Effector CD4-positive, alpha-beta T cell (primary cell): ENCODE measurements at places on chromosomes 3 and 15.

DNA sequence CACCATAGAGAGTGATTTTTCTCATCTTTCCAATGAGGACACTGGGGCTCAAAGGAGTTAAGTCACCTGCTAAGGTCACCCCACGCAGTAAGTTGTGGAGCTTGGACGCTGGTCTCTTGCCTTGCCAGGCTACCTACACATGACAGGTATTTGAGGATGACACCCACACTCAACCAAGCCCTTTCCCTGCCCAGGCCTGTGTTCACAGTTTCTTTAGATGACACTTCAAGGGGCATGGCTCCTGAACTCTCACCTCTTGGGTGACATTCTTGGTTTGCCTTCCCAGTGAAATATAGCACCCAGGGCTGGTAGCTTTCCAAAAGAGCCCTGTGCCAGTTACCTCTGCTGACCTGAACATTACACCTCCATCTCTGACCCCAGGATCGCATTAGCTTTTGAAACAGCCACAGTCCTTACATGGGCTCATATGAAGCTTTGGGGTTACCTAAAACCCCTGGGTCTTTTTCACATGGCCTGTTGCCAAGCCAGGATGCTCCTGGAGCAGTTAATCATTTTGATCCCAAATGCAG lies 148.0 kb downstream of the RPLP1 start:
- DNase-seq, result no peak

DNA sequence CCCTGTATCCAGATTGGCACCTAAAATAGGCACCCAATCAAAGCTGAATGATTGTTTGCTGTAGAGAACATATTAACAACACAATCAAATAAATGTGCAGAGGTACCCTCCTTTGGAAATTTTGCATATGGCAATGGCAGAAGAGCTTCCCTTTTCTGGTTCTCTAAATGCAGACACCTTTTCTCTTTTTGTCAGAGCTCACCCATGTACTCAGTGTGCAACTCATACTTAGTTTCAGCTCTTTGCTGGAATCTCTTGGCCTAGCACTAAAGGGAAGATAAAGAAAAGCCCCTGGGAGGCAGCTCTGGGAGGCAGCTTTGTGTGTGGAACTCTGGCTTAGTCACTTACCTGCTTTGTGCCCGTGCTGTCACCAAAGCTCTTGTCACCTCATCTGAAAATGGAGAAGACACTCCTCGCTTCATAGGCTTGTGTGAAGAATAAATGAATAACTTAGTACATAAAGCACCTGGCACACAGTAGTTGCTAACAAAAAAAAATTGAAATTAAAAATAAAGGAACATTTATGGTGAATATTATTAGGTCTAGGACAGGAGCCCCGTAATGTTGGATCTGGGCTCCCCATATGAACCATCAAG lies 28.8 kb downstream of the ST6GAL1 start:
- no peak for DNase-seq

DNA sequence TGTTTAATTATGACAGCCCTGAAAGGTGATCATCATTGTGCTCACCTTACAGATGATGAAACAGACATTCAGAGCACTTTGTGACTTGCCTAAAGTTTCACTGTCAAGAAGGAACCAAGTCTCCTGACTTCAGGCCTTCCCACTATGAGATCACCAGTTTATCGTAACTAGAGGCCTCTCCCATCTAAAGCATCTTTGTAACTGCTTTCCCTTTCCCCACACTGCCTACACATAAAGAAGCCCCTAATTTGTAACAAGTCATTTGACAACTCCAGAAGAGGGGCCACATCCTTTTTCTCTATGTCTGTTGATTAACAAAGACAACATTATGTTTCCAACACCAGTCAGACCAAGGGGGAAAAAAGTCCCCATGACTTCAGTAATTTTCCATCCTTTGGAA lies 1.1 kb downstream of the KLHL6 start:
- DNase-seq, result no peak

DNA sequence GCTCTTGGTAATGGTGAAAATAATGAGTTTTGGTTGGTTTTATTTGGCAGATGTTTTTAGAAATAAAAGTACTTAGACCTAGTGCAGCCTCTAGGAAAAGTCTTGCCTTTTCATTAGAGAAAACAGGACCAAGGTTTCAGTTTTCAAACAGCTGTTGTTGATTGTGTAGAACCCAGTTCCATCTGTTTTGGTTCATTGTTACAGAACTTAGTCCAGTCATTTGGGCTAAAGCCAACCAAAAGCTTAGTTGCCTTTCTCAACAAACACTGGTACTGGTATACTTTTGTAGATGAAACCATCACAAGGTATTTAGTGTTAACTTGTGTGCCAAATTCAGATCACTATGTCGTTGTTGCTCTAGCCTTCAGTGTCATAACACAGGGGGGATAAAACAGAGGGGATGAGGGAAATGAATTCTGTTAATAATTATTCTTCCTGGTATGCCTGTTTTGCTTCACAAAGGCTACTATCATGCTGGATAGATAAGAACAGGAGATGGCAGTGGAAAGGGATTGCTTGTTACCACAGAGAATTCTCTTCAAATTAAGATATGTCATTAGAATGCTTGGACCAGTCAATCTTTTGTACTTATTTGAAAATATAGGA lies 12.6 kb upstream of the APH1B start:
- no peak for DNase-seq

DNA sequence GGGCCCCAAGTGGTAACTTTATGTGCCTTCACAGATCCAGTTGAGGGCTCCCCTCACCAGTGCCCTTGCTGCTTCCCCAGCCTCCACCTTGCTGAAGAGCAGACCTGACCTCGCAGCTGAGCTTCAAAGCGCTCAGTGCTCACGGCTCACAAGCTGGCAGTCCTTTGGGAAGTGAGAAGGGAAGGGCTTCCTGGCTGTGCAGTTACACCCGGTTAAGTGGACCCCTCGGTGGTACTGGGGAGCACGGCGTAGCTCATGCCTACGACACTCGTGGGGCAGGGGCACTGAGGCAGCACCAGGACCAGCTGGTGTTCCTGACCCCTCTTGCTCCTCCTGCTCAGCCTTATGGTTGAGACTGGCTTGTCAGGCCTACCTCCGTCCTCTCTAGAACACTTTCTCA lies 629.0 kb upstream of the TBL1XR1 start:
- no peak for DNase-seq

DNA sequence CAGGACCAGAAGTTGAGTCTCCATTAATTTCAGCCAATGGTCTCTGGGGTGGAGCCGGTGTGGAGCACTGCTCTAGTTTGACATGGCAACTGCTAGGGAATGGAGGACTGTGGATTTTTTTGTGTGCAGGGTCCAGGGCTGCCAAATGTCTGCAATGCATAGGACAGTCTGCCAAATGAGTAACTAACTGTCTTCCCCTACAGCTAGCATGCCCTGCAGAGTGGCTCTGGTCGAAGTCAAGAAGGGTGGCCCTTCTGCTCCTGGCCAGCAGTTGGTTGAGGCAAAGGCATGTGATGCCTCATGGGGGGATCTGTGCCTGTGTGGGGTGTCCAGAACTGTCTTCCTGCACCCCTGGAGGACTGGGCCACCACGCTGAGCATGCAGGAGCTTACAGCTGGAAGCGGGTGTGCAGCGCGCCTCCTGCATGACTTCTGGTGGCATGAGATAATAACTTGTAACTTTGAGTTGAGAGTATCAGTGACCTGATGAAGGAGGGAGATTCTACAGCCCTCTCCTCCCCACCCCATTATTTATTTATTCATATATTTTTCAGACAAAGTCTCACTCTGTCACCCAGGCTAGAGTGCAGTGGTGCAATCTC lies 4.6 kb downstream of the TPRA1 start:
- no peak for DNase-seq

GRCh38 chr15:28957606-28958498 lies 72.1 kb downstream of the APBA2 start:
- DNase-seq, result no peak

DNA sequence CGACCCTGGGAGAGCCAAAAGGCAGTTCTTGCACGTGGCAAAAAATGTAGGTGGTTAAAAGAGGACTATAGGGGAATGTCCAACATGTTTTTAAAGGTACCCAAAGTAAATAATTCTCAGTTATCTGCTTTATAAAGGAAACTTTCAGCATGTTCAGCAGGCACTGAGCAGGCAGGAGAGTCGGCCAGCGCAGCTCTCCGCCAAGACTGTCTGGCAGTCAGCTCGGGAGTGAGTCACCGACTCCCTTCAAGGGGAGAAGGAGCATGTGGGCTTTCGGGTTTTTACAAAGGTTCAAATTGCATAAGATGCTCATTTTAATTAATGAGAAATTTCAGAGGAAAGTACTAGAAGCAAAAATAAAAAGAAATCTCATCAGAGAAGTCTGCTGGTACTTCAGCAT lies 7.0 kb downstream of the GABRA5 start:
- DNase-seq, result no peak

GRCh38 chr3:56783644-56784447 lies 17.9 kb downstream of the ARHGEF3 start:
- DNase-seq, result peak; percentile 61

DNA sequence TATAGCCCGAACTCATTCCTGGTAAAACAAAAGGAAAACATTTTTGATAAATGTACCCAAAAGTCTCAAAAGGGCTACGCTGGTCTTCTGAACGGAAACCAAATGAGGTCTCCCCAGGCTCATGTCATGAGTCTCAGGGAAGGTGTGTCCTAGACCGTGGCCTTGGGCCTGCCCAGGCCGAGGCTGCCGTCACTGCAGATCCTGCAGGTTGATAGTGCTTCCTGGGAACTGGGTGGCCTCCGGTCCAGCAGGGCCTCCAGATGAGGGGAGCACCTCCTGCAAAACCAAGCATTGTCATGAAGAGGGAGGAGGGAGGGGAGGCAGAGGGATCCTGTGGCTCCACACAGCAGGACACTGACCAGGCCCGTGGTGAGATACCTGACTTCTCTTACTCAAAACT lies 37.5 kb downstream of the ZXDC start:
- no peak for DNase-seq

DNA sequence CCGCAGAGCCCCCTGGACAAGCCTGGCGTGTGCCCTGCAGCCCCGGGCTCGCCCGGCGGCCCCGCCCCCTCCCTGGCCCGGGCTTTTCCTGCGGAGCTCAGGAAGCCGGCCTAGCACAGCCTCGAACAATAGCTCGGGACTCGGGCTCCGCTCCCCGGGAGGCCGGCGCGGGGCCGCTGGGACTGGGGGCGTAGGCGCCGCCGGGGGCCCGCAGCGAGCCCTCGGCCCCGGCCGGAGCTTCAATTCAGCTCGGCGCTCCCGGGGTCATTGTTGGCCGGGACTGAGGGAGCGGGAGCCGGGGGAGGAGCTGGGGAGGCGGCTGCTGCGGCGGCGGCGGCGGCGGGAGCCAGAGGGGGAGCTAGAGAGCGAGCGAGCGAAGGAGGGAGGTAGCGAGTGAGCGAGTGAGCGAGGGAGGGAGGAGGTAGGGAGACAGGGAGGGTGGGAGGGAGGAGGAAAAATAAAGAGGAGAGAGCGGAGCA lies 41.0 kb upstream of the ROPN1 start:
- peak; percentile 18 for DNase-seq

- DNase-seq, result no peak
Observed at GRCh38 chr3:111324151-111324550, 217.8 kb upstream of the CD96 start.

GRCh38 chr3:168081171-168081771 lies 14.5 kb downstream of the GOLIM4 start:
- no peak for DNase-seq

DNA sequence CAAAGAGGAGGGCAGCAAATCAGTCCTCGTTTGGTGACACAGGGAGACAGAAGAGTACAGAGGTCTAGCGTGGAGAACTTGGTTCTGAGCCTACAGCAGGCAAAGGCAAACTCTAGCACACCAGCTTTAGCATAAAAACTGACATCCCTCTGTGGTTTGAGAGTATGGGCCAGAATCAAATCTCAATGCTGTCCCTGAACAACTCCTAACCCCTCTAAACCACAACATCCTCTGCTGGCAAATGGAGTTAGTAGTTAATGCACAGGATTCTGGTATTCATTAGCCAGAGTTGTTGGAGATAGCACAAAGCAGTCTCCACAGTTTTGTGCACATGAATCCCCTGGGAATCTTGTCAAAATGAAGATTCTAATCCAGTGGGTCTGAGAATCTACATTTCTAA lies 315.8 kb downstream of the NTRK3 start:
- DNase-seq, result no peak

GRCh38 chr15:45588219-45588875 lies 1.2 kb downstream of the BLOC1S6 start:
- no peak for DNase-seq
